Activated CD8-positive, alpha-beta memory T cell treated with anti-CD3 and anti-CD28 coated beads, Interleukin-2, amount 50 U/mL, for 48 hours (primary cell): ENCODE measurements at places on chromosomes 7 and 10.

DNA sequence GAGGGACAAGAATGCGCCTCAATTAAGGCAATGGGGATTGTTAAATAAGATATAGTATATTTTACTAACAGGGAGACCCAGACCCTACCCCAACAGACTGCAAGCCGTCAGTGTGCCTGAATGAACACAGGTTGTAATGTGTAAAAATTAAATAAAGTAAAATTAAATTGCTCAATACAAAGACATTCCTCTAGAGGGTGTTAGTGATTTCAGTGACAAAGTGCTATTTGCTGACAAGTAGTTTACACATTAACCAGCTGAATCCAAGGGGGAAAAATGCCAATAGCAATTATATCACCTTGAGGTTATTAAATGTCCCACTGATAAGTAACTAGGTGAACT lies 110.5 kb downstream of the EBF3 start:
- DNase-seq = no peak

DNA sequence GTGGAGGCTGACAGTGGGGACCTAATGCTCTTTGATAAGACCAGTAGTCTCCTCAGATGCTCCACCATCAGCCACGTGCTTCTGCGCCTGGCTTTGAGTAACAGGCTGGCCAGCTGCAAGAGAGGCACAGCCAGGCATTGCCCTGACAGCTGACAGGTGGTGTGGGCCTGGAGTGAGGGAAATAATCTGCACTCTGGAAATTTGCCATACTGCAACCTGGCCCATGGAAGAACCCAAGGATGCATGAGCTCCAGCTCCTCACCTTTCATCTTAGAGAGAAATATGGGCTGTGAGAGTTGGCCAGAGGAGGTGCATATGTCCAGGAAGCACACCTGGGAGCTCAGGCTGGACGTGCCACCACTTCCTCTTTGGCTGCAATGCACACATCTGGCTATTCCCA lies 118.9 kb downstream of the PLXDC2 start:
- no peak for DNase-seq

- DNase-seq = no peak
Measured at GRCh38 chr10:15625261-15625660, 94.5 kb downstream of the ITGA8 start.

DNA sequence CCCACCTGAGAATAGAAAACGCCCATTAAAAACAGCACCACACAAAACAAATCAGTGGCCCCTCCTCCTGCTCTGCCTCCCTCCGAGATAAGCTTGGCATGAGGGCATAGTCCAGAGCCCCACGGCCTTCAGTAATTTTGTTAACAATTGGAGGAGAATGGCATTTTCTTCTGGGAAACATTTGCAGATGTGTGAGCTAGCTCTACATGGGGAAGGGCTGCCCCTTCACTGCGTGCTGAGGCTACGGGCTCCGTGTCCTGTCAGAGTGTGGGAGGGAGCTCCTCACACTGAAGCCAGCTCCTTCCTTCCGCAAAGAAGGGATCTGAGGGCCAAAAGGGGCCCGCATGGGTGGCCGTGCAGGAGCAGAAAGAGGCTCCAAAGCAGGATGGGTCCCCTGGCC lies 15.2 kb downstream of the GRK5 start:
- no peak for DNase-seq

DNA sequence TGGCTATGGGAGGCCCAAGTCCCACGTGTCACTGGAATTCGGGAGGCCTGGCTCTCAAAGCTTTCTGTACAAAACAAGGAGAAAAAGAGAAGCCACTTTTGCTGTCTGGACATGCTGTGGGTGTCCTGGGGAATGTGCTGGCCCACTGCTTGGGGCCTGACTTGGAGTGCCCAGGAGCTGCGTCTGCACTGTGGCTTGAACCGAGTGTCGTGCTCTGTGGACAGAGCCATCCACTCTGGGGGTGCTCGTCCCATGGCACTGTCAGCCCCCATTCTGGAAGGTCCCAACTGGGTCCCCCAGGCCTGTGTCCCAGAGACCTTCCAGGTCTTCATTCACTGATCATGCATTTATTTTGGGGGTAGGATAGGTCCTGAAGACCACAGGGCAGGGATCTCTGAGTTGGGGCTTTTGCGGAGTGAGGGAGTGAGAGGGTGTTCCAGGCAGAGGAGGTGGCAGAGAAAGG lies 138.0 kb downstream of the LHPP start:
- no peak for DNase-seq

- no peak for DNase-seq
Measured at GRCh38 chr10:133030781-133031180, 56.9 kb upstream of the ADGRA1 start.

DNA sequence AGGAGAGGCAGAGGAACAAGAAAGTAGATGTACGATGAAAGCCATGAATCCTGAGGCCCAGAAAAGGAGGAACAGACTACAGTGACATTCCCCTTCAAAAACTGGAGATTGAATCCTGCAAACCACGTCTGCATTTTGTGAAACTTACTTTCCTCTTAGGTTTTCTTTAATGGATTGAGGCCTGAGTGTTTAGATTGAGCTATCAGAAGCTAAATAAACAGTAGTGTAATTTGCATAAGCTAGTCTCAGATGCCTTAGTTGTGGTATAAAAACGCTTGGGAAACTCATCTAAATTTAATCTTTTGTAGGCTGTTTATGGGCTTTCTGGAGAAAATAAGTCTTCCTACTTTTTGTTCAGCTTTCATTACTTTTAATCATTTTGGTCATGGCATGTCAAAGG lies 94.8 kb upstream of the HDAC9 start:
- DNase-seq = no peak

- DNase-seq = no peak
Measured at GRCh38 chr10:31345886-31346285, 26.9 kb downstream of the ZEB1 start.

DNA sequence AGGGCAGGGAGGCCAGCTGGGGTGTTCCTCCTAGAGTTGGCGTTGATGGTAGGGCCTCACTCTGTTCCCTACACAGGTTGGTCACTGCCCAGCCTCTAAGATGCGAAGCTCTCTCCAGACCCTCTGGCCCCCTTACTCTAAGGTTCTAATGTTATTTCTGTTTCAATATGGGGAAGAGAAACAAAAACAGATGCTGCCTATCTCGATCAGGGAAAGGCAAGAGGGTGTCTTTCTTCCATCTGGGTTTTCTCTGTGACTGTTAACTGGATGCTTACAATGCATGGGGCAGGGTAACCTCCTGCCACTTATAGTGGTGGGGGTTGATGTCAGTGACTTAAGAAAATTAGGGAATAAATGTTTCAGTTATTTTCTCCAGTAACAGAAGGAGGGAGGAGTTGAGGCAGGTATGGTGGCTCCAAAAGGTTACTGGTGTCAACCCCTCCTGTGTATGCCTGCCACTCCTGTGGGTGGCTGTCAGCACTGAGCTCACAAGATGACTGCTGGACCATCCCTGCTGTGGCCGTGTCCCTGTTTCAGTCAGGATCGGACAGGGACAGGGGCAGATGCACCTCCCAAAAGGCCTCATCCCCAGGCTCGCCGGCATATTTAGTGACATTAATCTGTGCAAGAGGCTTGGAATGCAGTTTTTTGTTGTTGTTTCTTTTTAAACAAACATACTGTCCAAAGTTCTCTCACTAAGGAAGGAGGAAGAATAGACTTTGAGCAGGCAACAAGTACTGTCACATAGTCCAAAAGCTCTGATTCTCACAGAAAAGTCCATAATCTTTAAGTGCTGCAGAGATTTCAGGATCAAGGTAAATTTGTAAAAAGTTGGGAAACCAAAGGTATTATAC lies 39.6 kb upstream of the SYPL1 start:
- no peak for DNase-seq

- no peak for DNase-seq
Measured at GRCh38 chr7:42934291-42934690, 2.1 kb downstream of the MRPL32 start.

DNA sequence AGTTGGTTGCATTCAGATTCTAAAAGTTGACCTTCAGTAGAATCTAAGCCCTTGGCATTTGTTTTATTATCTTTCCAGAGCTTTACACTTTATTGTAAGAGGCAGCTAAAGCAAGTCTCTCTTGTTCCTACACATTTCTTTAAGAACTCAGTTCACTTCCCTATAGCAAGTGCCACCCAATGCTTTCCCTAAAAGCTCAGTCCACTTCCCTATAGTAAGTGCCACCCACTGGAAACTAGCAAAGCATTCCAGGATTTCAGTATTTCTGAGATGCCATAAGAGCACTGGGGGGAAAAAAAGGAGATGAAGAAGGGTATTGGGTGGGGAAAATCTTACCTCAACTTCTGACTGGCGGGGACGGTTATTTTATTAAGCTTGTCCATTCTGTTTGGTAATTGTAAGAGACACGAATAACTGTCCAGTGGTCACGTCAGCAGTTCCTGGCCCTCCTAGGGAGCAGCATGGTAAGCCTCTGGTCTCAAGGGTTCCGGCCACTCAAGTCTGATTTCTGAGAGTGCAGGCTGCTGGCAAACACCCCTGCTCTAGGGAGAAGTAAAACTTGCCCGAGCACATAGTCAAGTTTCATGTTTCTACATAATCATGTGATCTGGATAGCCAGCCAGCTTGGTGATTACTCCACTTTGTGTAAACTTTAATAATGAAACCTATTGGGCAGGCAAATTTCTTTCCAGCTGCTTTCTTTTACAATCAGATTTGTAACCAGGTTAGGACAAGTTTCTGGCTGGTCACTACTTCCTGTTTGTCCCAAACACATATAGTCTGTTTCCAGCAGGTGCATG lies at the start of gene BLNK:
Gene BLNK (minus strand): TSS at position 554 of the 800 bp plus-strand sequence. CDS start 171 bp downstream, at position 383.
- DNase-seq = no peak

- DNase-seq = peak; percentile 75
Measured at GRCh38 chr10:110425684-110426293, 71.9 kb upstream of the DUSP5 start.

DNA sequence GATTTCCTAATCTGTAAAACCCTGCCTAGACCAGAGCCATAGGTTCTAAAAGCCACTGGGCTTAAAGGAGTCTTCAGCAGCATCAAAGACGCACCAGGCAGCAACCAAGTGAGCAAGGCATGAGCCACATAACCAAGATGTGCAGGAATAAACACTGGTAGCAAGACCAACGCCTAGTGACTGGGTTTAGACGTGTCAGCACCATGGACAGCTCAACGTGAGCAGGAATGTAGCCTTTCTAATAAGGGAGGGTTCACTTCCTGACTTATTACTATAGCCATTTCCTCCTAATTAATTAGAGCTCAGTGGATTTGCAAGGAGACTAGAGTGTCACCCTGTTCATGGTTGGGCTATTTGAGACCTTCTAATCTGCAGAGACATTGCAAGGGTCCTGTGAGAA lies 223.7 kb downstream of the LHFPL3 start:
- DNase-seq = peak; percentile 51

GRCh38 chr7:11193131-11193867 lies 219.6 kb downstream of the PHF14 start:
- no peak for DNase-seq

DNA sequence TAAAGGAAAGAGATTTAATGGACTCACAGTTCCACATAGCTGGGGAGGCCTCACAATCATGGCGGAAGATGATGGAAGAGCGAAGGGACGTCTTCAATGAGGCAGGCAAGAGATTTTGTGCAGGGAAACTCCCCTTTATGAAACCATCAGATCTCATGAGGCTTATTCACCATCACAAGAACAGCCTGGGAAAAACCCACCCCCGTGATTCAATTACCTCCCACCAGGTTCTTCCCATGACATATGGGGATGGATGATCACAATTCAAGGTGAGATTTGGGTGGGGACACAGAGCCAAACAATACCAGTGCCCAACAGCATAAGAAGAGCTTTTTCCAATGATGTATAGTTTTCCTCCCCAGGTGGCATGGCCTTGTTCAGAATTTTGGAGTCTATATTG lies 11.2 kb upstream of the C7orf33 start:
- no peak for DNase-seq

- DNase-seq = no peak
Measured at GRCh38 chr10:9900751-9901150, 1116.9 kb upstream of the CELF2 start.
